ENCODE measurements at places on chromosomes 16 and 17.
A peak's percentile ranks its signal among the peaks of the same experiment; 100 is the strongest.

- no peak for DNase-seq
Observed at GRCh38 chr16:79336437-79337229, 263.9 kb downstream of the MAF start.

- no peak for DNase-seq
Observed at GRCh38 chr17:38912221-38912813, 13.1 kb upstream of the LASP1NB start.

- no peak for DNase-seq
Observed at GRCh38 chr16:27819881-27820610, 243.5 kb downstream of the GSG1L start.

GRCh38 chr17:59365383-59365981 lies 34.0 kb downstream of the YPEL2 start:
- no peak for DNase-seq

GRCh38 chr17:38731526-38732294 lies 1.6 kb downstream of the CISD3 start:
- no peak for DNase-seq

GRCh38 chr16:2663553-2664546 lies 18.5 kb upstream of the KCTD5 start:
- DNase-seq = no peak

DNA sequence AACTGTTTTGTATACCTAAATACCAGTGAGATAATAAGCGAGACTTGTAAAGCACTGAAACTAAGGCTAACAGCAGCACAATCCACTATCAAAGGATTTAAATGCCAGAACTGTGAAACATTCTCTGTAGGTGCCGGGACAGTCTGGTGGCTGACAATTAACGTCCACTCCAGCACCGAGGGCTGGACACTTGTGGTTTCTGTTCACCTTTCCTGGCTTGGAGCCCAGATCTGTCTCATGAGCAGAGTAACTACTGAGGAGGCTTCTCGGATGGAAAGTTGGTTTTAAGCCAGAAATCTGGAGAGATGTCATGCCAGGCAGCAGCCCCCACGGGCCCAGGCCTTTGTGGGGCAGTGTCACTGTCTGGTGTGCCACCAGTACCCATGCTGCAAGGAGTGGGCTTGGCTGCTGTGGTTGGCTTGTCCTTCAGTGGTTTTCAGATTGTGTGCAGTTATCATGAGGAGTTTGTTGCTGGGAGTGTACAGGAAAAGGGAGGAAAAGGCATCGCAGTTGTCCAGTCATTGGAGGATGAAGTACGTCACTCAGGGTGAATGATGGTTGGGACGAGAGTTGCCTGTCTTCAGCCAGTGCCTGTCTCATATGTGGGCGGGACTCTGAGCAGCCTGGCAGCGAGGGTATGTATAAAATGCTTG lies 35.5 kb downstream of the UBN1 start:
- peak; percentile 42 for DNase-seq

- DNase-seq = no peak
Observed at GRCh38 chr17:7558544-7559319, at the start of gene TNFSF13. TNFSF13 (plus strand) TSS chr17:7558750; CDS start chr17:7559040, 290 bp downstream.

All from gastrocnemius medialis (tissue), 4 donors.